ENCODE measurements at places on chromosomes 11 and 22.
A peak's percentile ranks its signal among the peaks of the same experiment; 100 is the strongest.

DNA sequence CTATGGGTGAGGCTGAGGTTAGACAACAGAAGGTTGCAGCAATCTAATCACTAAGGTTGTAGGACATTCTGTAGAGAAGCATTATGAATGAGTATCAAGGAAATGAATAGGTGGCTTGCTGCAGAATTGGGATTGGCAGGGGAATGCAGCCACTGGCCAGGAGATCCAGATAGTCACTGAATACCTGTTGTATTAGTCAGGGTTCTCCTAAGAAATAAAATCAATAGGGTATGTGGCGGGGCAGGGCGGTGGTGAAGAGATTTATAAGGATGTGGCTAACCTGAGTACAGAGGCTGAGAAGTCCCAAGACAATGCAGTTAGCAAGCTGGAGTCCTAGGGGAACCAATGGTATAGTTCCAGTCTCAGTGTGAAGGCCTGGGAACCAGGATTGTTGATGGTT, 163.0 kb downstream of the SPON1 start:
- DNase-seq = no peak

GRCh38 chr22:44702479-44703198, 635 bp downstream of the PRR5 start:
- DNase-seq = no peak

- no peak for DNase-seq
Measured at GRCh38 chr22:23700706-23701105, 9.9 kb downstream of the RGL4 start.

DNA sequence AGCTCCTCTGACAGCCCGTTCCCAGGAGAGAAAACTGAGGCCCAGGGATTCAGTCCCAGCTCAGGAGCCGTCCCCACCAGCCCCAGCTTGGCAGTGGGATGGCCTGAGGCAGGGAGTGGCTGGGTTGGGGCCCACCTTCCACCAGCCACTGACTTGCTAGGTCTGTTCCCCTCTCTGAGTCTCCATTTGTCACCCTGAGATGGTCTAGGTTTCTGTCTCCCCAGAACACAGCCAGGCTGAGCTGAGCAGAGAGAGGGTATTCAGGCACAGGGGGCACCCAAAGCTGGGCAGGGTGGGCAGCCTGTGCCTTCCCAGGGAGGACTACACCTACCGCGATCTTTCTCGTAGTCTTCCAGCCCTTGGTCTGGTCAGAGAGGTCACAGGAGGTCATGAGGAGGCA, 95.7 kb downstream of the PDE2A start:
- DNase-seq = no peak

DNA sequence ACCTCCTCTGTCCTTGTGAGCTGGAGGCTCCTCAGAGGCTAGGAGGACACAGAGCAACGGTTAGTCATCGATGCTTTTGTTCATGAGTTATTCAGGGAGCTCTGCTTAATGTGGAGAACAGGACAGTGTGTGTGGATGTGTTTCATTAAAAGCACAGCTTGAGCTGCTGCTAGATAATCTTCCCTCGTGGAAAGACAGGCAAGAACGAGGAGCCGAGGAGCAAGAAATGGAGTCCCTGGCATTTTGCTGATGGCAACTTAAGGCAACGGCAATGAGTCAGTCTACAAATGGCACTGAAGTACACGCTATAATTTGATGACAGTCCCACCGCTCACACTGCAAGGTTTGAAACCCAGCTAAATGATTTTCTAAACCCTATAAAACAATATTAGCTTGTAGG, 106.2 kb downstream of the IGLL1 start:
- no peak for DNase-seq

GRCh38 chr11:123178186-123178585, 16.9 kb downstream of the CLMP start:
- DNase-seq = no peak

DNA sequence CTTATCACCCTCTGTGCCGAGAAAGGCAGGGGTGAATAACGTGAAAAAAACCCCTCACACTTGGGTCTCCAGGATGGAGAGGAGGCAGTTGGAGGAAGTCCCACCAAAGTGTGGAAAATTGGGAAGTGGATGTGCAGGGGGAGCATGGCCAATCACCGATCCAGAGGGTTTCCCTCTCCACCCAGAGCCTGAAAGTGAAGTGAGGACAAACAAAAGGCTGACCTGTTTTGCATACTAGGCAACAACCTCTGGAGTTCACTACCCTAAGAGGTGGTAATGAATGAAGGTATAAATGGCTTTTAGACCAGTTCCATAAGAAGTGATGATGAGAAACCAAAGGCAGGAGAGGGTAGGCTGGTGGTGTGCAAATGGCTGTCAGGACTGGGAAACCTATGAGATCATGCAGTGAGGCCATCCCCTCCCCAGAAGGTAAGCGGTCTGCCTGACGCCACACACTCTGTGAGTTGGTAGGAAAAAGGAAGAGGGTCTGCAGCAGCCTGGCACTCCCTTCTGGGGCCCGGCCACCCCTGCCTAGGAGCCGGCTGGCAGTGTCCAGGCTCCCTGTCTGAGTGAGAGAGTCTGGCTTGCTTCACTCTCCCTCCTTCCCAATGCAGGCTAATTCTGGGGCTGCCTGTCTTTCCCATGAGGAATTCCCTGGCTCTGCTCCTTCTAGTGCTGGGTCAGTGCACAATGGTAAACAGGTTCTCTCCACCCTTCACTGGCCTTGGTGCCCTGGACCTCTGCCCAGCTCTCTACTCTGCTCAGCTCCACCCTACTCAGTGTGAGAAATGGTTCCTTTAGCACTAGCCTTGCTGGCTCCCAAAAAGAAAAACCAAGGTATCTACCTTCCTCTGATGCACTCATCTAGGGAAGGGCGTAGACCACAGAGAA, 15.6 kb downstream of the TBC1D10A start:
- DNase-seq = no peak

DNA sequence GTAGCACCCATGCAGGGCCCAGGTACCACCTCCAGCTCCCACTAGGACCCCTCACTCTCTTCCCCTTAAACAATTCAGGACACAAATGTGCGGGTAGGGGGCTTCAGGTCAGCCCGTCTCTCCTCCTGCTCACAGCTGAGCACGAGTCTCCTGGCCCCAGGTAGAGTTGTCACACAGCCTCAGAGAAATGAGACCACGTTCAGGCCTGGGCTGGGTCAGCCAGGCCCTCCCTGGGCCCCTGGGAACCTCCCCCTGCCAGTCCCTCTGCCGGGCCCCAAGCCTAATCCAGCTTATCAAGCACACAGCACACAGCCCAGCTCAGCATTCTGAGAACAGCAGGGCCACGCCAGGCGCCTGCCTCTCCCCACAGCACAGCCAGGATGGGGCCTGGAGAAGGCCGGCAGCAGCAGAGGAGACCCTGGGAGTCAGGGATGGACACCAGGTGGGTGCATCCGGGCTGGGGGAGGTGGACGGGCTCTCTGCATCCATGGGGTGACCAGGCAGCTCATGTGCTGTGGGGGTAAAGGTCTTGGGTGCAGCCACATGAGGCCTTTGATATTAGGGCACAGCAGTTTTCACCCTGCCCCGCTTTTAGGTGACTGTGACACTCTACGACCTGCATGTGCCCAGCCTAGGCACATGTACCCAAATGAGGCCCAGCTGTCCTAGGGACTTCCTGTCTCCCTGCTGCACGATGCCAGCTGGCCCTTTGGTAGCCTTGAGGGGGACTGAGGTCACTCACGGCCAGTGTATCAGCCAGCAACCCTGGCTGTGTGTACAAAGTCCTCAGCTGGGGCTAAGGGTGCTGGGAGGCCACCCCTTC, 87.0 kb downstream of the MORC2 start:
- no peak for DNase-seq

DNA sequence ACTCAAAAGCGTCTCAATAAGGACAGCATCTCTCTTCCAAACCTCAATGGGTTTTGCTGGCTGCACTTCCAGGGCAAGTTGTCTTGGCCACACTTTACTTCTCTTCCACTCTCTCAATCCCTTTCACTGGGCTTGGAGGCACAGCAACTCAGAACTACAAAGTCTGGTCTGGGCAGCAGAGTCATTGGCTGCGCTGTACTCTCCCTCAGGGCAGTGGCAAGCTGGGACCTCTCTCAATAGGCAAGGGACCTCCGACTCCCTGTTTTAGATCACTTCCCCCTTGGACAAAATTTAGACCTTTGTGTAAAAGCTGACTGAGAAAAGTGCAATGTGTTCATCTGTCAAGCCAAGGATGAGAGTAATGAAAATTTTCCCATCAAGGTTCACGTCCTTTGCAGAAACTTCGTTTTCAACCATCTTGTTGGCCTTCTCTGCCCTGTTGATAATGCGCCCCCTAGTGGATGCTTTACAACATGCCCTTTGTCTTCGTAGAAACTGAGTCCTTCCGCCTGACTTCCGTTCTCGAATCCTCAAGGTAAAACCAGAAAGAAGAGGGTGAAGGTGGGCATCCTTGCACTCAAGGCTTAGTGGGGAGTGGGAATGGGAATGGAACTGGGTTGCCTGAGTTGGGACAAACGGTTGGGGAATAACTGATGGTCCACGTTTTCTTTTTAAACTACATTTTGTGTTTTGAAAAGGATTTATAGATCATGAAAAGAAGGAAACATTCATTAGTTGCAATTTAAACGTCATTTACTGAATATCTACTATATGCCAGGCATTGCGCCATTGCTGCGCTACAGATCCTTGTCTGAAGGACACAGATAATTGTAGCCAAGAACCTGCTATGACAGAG, 99.1 kb downstream of the CD44 start:
- DNase-seq = no peak

DNA sequence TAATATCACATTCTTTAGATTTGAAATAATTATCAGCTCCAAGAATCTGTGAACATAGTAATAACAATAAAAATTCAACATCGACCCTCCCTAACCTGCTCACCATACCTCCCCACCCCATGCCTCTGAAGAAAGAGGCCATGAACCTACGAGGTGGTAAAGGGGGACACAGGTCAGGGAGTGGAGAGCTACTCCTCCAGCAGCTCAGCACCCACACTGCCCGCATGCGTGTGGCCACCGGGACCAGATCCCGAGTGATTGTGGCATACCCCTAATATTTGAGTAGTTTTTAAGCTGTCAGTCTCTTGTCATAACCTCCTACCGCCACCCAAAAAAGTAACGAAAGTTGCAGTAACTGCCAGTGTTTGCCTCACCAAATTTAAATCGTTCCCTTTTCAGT, 16.8 kb upstream of the ADSL start:
- DNase-seq = no peak

DNA sequence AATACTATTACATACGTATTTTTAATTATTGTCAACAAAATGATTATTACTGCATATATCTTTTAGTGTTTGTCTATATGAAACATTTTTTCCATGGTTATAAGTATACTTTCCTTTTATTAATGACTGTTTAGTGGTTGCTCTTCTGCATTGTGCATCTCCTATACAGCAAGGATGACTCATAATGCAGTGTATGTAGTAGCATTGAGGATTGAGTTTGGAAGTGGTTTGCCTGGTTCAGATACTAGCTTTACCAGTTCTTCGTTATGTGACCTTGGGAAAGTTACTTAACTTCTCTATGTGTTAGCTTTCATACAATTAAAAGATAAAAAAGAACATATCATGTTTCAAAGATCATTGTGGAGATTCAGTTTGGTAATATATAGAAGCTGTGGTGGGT, 44.1 kb downstream of the CHORDC1 start:
- DNase-seq = no peak

DNA sequence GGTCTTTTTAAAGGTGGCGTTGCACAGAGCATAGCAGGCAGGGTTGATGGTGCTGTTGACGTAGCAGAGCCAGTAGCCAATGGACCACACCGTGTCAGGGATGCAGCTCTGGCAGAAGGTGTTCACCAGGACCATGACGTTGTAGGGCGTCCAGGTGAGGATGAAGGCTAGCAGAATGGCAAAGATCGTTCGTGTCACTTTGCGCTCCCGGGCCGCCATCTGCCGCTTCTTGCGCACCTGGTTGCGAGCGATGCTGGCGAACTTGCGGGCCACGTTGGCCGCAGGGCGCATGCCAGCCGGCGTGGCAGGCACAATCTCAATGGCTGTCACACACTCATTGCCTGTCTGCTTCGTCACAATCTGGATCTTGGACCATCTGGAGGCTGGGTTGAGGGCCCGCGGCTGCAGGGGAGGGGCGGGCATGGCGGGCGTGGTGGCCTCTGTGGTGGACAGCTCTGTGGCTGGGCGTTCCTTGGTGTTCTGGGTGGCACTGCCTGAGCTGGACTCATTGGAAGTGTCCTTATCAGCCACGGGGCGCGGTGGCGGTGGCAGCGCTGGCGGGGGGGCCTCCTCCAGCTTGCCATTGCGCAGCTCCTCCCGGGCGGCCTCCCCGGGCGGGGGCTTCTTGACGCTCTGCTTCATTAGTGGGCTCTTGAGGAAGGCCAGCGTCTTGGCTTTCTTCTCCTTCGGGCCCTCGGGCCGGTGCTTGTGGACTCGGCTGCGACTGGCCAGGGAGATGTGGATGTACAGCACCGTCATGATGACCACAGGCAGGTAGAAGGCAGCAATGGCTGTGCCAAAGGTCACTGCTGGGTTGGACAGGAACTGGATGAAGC, 3.9 kb downstream of the MDK start:
- no peak for DNase-seq

- DNase-seq = no peak
Measured at GRCh38 chr11:119530509-119530908, 107.5 kb upstream of the THY1 start.

DNA sequence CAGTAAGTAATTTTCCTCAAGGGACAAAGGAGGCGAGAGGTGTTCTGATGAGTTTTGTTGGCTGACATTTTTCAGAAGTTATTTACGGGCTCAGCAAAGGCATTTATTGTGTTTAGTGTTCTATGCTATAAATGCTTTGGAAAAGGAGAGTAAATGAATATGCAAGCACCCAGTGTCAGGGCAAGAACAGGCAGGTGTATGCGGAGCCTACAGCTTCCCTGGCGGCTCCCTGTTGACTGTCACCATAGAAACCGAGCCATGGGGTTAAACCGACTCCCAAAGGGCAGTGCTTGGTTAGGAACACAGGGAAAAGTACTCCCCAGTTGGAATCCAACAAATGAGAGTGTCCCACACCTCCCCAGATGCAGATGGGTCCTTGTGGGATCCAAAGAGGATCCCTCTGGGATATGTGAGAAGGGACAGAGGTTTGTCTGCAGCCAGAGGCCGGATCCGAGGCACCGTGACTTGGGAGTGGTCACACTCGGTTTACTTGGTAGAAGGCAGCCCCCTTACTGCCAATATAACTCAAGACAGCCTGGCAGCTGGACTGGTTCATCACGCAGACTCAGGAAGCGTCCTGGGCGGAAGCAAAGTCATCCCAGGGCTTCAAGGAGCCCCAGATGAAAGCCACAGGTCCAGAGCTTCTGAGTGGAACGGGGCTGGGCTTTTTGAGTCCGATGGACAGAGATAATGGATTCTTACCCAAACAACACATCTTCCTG, 329.7 kb downstream of the CTTN start:
- no peak for DNase-seq

- peak; percentile 68 for DNase-seq
Measured at GRCh38 chr11:130068986-130069658, 572 bp upstream of the APLP2 start.

DNA sequence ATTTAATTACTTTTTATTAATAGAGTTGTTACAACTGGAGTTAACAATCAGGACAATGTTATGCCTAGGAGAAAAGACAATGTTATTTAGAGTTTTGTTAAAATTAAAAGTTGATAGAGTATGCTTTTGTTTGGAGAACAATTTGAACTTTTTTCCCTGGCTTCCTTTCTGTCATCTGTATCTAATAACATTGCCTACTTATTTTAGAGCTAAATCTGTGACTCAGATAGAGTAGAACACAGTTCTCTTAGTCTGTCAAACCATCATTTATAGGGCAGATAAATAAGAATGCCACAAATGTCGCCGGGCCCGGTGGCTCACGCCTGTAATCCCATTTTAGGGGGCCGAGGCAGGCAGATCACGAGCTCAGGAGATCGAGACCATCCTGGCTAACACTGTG, 28.9 kb upstream of the YAP1 start:
- no peak for DNase-seq

All from GM06990 (cell line).